ENCODE measurements at places on chromosomes 1 and 21.

DNA sequence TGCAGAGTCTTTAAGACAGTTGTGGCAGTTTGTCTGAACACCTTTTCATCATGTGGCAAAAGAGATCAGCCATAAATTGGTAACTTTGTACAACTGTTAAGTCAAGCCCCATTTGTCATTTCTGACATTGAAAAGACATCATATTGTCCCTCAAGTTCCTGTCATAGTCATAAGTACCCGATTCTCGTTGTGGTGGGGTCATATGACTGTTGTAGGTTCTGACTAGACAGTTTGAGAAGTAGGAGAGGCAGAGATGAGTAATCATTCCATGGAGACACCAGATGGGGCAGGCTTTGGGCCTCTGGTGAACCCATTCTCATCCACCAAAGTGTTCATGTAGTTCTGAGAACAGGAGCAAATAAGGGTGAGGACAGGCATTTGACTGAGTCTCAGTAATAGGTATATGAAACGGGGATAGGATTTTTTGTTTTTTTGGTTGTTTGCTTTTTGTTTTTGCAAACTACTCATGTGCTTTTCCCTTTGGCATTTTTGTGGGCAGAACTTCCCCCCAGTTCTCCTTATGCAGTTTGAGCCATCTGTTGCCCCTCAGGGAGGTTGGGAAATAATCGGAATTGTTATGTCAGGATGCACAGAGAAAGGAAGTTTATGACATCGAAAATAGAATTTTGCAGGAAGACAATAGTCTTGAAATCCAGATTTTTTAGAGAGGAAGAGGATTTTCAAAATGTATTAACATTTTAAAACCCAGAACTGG, 86.9 kb upstream of the KCNE2 start:
- no peak for DNase-seq

DNA sequence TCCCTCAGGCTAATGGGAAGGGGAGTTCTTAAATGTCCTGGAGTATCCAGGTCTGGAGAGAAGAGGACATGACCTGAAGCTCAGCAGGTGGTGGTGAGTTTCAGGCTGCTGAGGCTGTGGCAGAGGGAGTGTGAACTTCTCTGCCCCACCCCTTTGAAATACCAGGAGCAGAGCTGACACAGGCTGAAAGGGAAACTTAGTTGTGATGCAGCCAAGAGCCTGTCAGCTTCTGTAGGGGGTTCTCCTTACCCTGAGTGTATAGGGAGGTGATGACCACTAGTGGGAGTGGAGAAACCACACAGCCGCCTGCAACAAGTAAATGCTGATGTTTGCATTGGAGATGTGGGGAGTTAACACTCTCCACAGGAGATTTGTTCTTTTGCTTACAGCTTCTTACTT, 152.3 kb downstream of the FCRL5 start:
- no peak for DNase-seq

DNA sequence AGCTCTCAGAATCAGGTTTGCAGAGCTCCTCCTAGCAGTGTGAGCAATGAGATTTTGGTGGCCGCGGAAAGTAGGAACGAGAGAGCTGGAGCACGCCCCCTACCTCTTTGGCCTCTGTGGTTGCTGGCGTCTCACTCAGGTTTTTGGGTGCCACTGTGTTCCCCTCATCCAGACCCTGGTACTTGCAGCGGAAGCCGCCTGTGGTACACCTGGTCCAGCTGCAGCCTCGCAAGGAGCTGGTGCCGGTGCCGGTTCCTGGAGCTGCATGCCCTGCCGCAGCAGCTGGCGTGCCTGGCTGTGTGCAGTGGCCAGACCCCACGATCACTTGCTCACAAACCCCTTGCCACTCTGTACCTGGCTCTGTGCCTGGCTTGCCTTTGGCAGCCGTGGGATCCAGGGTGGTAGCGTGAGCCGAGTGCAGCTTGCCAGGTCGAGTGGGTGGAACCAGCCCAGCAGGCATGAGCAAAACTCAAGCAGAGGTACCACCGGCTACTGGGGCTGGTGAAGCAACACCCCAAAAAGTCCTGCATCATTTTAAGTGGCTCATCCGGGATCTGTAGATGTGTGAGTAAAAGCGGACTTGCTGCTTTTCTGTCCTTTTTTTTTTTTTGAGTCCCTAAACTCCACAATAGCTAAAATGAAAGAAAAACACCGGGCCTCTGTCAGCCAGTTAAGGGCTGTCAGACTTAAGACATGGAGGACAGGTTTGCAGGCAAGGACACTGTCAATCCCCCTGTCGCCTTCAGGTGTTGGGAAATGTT, 844.9 kb downstream of the KCNT2 start:
- no peak for DNase-seq

DNA sequence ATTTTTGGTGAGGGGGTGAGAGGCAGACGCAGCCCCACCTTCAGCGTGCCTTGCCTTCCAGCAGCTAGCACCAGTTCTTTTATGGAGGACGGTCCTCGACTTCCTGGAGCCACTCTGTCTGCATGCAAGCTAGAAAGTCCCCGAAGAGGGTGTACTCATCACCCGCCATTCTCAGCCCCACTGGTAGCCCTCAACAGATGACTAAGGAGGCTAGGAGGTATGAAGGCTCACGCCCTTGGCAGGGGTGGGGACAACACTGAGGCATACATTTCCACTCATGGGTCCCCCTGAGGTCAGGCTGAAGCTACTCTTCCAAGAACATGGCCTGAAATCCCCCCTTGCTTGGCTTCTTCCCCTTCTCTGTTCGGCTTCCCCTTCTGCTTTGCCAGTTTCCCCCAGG, 8.9 kb upstream of the PTPRF start:
- no peak for DNase-seq

DNA sequence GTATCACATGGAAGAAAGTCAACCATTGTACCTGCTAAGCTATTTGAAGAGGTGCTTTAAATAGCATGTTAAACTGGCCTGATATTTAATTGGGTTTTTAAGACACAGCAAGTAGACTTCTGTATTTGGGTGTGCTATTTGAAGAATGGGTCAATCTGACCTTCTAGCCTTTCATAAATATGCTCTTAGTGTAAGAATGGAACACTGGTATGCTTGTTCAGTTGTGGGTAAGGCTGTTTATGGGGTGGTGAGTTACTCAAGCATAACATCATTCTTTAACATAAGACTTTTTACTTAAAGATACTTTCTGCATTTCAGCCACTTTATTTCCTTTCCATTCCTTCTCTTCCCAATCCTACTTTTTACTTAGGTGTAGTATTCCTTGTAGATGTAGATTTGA, 21.4 kb downstream of the AHCYL1 start:
- DNase-seq: no peak

GRCh38 chr1:183227422-183228346, 41.6 kb downstream of the LAMC2 start:
- DNase-seq: no peak

DNA sequence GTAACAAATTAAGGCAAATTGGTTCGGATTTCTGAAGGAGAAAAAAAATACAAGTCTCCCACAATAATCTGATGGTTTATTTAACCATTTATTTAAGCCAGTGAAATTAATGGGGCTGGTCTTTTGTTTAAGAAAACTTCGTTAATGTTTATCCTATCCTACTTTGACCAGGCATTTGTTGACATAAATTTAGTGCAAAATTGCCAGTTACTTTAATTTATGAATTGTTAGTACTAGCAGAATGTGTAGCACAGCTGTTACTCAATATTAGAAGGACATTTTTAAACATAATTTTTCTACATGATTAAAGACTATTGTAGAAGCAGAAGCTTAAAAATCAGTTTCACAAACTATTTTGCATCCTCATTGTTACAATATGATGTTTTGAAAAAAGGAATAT, 687.6 kb upstream of the PTBP2 start:
- no peak for DNase-seq

DNA sequence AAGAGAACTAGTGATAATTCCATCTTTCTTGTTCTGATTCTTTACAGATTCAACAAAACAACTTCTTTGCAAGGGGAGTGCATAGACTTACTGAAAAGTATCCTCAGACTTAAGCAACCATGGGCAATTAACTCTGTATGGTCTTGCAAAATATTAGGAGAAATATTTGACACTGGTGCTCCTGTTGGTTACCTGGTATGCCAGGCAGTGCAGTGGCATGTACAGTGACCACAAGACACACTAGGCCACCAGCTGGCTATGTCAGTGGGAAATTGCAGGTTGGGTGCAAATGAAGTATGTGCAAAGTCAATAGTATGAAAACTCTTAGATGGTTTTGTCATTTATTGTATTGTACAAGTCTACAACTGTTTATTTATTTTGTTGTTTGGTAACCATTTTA, 34.5 kb downstream of the EPS15 start:
- DNase-seq: no peak

Measured in bone marrow (tissue), 2 donors.